ENCODE measurements at places on chromosomes 4 and X.

DNA sequence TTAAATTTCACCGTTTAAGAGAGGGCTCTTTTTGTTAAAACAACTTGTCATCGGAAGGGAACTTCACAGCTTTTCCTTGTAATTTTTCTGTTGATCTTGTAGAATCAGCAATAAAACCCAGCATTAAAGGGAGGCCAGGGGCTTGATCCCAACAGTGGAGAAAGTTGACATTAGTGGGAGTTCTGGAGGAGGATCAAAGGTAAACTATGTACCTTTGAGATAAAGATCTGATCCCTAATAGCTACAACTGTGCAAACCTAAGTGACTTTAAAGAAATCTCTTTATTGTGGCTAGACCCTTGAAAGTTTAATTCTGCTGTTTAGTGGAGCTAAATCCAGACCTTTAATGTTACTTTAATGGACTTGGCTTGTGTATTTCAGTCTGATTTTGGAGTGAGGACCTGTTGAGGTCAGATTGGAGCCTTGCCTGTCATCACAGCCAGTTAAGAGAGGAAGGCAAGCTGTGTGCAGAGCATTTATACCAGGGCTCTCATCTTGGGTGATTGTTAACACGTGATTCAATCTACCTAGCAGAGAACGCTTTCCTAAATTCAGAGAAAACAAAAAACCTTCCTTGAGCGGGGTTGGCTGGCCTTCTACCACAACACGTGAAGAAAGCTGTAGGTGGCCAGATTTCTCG lies 1.7 kb downstream of the DOCK11 start:
- DNase-seq = no peak

DNA sequence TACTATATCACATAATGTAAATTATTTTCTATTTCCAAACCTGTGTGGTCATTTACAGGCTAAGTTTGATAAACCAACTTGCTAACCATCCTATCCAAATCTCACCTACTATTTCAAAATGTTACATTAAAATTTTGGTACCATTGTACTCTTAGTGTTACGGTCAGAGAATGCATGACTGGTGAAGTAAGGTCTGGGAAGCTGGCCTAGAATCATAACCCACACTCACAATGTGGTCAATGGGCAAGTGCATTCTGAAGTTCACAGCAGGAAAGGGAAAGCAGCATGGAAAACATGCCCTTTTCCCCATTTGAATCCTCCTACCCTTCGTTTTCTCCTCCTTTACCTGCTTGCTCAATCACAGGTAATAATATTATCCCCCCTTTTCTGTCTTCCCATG lies 54.4 kb downstream of the PPP3CA start:
- DNase-seq = no peak

DNA sequence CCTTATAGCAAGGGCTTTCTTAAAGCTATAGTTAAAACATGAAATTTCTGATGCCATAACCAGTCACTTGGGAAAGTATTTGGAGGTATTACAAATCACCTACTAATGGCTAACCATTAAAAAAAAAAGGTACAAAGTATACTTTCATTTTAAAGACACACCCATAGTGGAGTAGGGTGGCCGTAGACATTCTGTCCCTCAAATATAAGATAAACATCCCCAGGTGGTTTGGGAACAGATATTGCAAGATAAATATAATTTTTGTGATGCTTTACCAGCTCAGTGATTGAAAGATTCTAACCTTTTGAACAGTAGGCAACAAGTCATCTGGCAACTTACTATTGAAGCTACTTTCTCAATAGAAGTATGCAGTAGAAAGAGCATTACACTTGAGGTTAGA lies 6.2 kb upstream of the FAT1 start:
- DNase-seq = no peak

DNA sequence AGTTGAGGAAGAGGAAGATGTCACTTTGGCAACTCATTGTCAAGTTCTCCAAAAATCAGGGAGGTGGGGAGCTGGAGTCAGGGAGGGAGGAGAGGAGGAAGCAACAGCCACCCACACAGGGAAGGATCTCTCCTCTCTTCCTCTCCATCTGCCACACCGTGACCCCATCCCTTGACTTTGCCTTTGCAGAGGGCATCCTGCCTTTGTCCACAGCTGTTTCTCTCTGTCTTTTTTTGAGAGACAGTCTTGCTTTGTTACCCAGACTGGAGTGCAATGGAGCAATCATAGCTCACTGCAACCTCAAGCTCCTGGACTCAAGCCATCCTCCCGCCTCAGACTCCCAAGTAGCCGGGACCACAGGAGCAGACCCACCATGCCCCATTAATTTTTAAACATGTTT lies 276.0 kb downstream of the SHOX start:
- no peak for DNase-seq

DNA sequence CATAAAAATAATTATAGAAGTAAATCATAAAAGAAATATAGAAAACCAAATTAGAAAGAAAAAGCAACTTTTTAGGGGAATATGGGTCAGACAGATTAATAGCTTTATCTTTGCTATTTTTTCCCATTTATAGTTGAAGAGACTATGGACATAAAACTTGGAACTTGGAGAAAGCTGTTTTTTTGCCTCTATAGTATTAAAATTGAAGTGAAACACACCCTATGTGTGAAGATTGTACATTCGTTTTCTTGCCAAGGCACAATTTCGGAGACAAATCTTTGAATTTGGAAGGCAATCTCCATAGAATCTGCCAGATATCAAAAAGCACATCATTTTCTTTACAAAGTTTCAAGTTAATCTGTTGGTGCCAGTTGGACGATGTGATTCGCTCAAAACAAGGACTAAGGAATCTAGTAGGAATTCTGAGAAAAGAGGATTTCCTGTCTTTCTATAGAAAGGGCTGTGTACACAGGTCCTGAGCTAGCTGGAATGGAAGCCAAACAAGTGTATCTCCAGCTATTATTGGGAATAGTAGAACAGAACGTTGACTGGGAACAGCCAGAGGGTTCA lies 156.3 kb downstream of the SLC7A11 start:
- DNase-seq = no peak
